ENCODE measurements at places on chromosomes 11 and 22. TPM values are rescaled to one million over a fixed set of nuclear protein-coding genes. Genes with fewer than 3 reads are reported as not detected.

Gene TYR
- not detected for total RNA-seq

Gene PPFIBP2
- 17.2 TPM for total RNA-seq

Gene ST14
- not detected for total RNA-seq

Gene PGGHG
- 14.9 TPM for total RNA-seq

Gene DEFB131B
- total RNA-seq = not detected

Gene SEC14L6
- total RNA-seq = 0.40 TPM

Gene GVQW3
- 1.4 TPM for total RNA-seq

Gene EP300
- 71.9 TPM for total RNA-seq

Gene GLYAT
- total RNA-seq = not detected

Gene SOX6
- 2.5 TPM for total RNA-seq

Gene OTOG
- total RNA-seq = not detected

Gene NXPE1
- total RNA-seq = not detected

Gene ABCC8
- total RNA-seq = not detected

Gene NLRP14
- total RNA-seq = 0.07 TPM

Gene LRP4
- 8.1 TPM for total RNA-seq

Gene SPI1
- not detected for total RNA-seq

Gene HEPHL1
- total RNA-seq = not detected

Gene MRGPRX3
- not detected for total RNA-seq

Data from smooth muscle cell of the pulmonary artery (primary cell).